Prostate gland (tissue), 2 donors: ENCODE measurements at places on chromosomes 13 and 19. TPM values are rescaled to one million over a fixed set of nuclear protein-coding genes. Genes with fewer than 3 reads are reported as not detected.

DNA sequence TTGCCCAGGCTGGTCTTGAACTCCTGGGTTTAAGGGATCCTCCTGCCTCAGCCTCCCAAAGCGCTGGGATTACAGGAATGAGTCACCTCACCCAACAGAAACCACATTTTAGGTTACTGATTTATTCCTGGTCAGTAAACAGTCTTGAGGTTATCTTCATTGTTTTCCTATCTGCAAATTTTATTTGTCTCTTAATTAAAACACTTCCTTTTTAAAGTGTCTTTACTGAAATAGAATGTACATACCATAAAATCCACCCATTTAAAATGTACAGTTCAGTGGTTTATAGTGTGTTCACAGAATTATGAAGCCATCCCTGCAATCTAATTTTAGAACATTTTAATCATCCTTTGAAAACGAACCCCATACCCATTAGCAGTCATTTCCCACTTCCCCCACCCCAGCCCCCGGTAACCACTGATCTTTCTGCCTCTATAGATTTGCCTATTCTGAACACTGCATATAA is 63.0 kb downstream of the MAP4K1 start:
- H3K36me3 ChIP-seq: no peaks in the 10 kb centered on the region
- no peak overlapping the region for H3K27ac ChIP-seq
- no peaks in the 10 kb centered on the region for H3K4me1 ChIP-seq
- H3K4me3 ChIP-seq: no peak overlapping the region

The ZNF93 gene
- 6.1 TPM for total RNA-seq

The IRGC gene
- total RNA-seq: 15.7 TPM

DNA sequence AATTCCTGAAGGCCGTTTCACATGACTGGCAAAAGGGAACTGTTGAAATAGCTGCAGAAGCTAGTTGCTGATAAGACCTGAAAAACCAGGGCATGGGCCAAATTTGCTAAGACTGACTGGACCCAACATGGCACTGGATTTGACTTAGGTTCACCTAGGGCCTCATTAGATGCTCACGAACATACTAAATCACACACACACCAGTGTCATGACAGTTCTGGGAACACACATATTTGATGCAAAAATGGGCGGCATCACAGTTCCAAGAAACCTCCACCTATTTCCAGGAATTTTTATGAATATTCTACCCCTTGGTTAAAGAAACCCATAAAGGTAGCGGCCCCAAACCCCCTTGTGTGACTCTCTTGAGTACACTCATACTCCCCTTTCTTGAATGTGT is 99.6 kb upstream of the OBI1 start:
- DNase-seq: no peak
- no peak overlapping the region for H3K27ac ChIP-seq
- H3K27me3 ChIP-seq: no peaks in the 10 kb centered on the region
- H3K36me3 ChIP-seq: no peaks in the 10 kb centered on the region
- no peaks in the 10 kb centered on the region for H3K4me1 ChIP-seq
- H3K4me3 ChIP-seq: no peak overlapping the region

DNA sequence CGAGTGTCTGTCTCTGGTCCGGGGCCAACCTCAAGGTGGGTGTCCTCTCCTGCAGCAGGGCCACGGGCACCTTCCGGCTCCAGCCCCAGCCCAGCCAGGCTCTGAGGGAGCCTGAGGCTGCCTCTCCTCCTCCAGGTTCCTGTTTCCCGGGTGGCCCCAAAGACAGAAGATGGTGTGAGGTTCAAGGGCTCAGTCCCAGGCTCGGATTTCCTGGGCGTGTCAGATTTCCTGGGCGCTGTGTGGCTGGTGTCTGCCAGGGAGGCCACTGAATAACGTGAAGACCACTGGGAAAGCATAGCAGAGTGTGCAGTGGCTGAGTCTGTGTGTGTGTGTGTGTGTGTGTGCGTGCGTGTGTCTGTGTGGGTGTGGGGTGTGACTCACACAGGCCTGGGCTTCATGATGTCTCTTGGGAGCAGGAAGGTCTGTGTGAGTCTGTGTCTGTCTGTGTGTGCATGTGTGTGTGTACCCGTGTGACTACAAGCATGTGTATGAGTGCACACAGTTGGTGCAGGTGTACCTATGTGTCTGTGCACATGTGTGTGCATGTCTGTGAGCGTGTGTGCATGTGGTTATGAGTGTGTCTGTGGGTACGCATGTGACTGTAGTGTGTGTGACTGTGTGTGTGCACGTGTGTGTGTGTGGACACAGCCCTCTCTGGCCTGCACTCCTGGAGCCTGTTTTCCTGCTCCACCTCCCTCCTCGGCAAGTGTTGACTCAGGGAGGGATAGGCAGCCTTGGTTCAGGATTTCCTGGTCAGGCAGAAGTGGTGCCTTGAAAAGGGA is 28.3 kb downstream of the CEBPA start:
- no peaks in the 10 kb centered on the region for H3K36me3 ChIP-seq
- peaks cover 9% of the 10 kb centered on the region for H3K4me1 ChIP-seq
- no peaks in the 10 kb centered on the region for H3K27me3 ChIP-seq
- no peak overlapping the region for H3K4me3 ChIP-seq

GRCh38 chr19:40717880-40718773 is 1.2 kb downstream of the ITPKC start:
- no peaks in the 10 kb centered on the region for H3K27me3 ChIP-seq
- peak; percentile 41 for DNase-seq
- peak overlapping the region; percentile 85 for H3K4me3 ChIP-seq
- H3K4me1 ChIP-seq: no peaks in the 10 kb centered on the region

- H3K27me3 ChIP-seq: no peaks in the 10 kb centered on the region
- no peak for DNase-seq
- H3K36me3 ChIP-seq: no peaks in the 10 kb centered on the region
- H3K4me3 ChIP-seq: no peak overlapping the region
- no peak overlapping the region for H3K27ac ChIP-seq
- no peaks in the 10 kb centered on the region for H3K4me1 ChIP-seq
Observed at GRCh38 chr13:83825676-83826075, 56.6 kb downstream of the SLITRK1 start.

DNA sequence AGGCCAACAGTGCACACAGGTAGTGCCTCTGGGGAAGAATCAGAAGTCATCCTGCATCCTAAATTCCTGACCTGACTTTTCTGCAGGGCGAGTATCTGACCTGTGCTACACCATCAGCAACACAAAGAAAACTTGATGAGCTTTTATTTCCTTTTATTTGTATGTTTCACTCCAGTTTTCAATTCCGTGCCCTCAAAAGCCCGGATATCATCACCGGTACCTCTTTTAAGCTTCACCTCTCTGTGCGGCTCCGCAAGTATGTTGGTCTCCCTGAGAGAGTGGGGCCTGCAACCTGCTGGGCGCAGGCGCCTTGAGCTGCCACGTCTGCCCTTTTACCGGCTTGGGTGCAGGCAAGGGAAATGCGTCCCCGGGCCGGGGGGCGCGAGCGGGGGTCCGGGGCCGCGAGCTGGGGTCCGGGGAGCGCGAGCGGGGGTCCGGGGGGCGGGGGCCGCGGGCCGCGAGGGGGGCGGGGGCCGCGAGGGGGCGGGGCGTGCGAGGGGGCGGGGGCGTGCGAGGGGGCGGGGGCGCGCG is 4.3 kb upstream of the DUXA start:
- no peaks in the 10 kb centered on the region for H3K36me3 ChIP-seq
- H3K4me1 ChIP-seq: no peaks in the 10 kb centered on the region
- H3K27ac ChIP-seq: peak overlapping the region; percentile 81
- peak overlapping the region; percentile 28 for H3K4me3 ChIP-seq
- H3K27me3 ChIP-seq: no peaks in the 10 kb centered on the region

The SMIM17 gene
- not detected for total RNA-seq

DNA sequence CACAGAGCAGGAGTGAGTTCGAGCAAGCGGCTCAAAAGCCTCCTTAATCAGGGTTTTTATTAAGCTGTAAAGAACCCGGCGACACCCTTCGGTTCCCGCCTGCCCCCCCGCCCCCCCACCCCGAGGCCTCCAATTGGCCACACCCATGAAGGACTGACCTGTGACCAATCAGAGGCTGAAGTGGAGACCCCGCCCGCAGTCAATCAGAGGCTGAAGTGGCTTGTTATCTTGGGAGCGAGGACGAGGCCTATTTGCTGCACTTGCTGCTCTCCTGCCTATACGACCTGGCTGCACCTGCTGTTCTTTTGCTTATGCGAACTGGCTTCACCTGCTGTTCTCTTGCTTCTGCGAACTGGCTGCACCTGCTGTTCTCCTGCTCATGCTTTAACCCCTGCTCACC is 844.9 kb downstream of the OLFM4 start:
- H3K27ac ChIP-seq: no peak overlapping the region
- H3K27me3 ChIP-seq: no peaks in the 10 kb centered on the region
- no peaks in the 10 kb centered on the region for H3K36me3 ChIP-seq
- H3K4me1 ChIP-seq: no peaks in the 10 kb centered on the region
- no peak overlapping the region for H3K4me3 ChIP-seq

The IZUMO4 gene
- 50.2 TPM for total RNA-seq

The GJB6 gene
- 0.28 TPM for total RNA-seq

DNA sequence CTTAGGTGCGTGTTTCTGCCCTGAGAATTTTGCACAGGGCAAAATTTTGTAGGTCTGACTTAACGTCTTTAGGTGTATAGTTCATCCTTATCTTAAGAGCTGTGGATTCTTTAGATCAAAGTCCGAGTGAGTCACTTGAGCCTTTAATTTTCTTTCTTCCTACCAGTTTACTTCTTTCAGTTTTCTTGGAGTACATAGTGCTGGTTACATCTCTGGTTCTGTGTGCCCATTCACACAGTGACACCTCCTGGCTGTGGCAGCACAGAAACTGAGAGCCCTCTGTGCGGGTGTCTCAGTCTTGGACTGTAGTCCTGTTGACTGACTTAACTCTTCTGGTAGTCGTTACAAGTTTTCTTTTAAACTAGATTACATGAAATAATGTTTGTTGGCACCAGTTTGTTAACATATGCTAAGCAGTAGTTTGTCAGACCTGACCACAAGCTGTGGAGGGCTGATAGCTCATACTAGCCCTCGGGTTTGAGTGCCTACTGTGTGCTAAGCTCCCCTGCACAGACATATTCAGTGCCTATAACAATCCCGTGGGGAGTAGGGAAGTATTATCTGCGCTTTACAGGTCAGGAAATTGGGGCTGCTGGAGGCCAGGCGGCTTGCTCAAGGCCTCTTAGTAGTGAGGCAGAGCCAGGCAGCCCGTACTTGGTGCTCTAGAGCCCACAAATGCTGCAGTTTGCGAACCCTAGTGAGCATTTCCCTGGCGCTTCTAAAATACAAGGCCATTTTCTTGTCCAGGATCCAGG is 1.6 kb downstream of the GATAD2A start:
- no peaks in the 10 kb centered on the region for H3K27me3 ChIP-seq
- peak overlapping the region; percentile 87 for H3K4me3 ChIP-seq
- DNase-seq: peak; percentile 46
- peak overlapping the region; percentile 65 for H3K27ac ChIP-seq
- H3K36me3 ChIP-seq: no peaks in the 10 kb centered on the region
- peaks cover 5% of the 10 kb centered on the region for H3K4me1 ChIP-seq

- no peak for DNase-seq
- H3K4me3 ChIP-seq: no peak overlapping the region
- no peaks in the 10 kb centered on the region for H3K4me1 ChIP-seq
- no peaks in the 10 kb centered on the region for H3K27me3 ChIP-seq
- no peaks in the 10 kb centered on the region for H3K36me3 ChIP-seq
Observed at GRCh38 chr13:40505196-40505595, 161.2 kb downstream of the FOXO1 start.

The CGB7 gene
- 2.0 TPM for total RNA-seq

- no peak for DNase-seq
- H3K4me3 ChIP-seq: peak overlapping the region; percentile 88
- no peaks in the 10 kb centered on the region for H3K36me3 ChIP-seq
- no peaks in the 10 kb centered on the region for H3K4me1 ChIP-seq
Observed at GRCh38 chr13:77325371-77325980, 1.4 kb downstream of the MYCBP2 start.

The ARHGAP33 gene
- 38.1 TPM for total RNA-seq

GRCh38 chr13:45828256-45828968 is 23.1 kb downstream of the SIAH3 start:
- no peaks in the 10 kb centered on the region for H3K27me3 ChIP-seq
- no peaks in the 10 kb centered on the region for H3K4me1 ChIP-seq
- no peak for DNase-seq
- H3K4me3 ChIP-seq: no peak overlapping the region
- H3K36me3 ChIP-seq: no peaks in the 10 kb centered on the region

DNA sequence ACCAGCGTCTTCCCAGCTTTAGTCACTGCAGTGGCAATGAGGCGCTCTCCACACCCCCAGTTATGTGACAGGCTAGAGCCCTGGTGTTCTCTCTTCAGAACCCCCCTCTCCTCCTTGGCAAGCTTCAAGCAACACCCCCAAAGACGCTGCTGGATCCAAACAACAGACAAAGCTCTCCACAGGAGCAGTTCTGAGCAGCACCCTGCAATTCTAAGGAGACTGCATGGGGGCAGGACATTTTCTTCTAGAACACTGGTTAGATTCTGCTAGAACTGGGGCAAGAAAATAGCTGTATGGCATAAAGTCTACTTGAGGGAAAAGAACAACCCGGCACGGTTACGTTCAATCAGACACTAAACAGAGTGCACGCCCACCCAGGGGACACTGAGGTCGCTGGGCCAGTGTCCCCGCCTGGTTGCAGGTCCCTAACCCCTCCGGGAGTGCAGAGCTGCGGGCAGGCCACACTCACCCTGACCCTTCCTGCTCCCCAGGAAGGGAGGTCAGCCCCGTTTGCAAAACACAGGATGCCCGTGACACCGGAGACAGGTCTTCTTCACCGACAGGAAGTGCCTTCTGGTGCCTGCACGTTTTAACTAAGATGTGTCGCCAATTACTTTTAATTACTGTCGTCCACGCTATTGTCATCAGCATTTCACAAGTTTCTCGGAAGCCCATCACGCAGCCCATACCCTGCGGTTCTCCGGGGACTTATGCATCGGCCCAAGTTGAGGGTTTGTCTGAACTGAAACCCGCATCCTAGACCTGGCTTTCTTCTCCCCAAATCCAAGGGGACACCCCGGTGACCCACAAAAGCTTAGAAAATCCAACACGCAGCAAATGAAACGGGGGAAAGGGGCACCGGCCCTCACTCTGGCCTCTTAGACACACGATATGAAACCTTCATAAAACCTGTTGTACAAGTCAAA is 943 bp downstream of the GJB6 start:
- H3K4me1 ChIP-seq: no peaks in the 10 kb centered on the region
- H3K4me3 ChIP-seq: peak overlapping the region; percentile 30
- H3K27ac ChIP-seq: no peak overlapping the region
- H3K27me3 ChIP-seq: peaks cover 12% of the 10 kb centered on the region
- DNase-seq: no peak

The HCN2 gene
- 0.14 TPM for total RNA-seq

DNA sequence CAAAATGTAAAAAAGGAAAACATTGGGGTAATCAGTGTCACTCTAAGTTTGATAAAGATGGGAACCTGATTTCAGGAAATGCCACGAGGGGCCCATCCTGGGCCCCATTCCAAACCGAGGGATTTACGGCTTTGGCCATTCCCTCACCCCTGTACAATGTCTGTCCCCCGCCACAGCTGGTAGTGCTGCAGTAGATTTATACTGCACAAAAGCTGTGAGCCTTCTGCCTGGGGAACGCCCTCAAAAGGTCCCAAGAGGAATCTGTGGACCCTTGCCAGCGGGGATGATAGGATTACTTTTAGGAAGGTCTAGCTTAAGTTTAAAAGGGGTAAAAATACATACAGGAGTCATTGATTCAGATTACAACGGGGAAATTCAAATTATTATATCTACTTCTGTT is 173.4 kb upstream of the SGCG start:
- no peak overlapping the region for H3K27ac ChIP-seq
- no peak for DNase-seq
- no peaks in the 10 kb centered on the region for H3K36me3 ChIP-seq
- H3K4me1 ChIP-seq: no peaks in the 10 kb centered on the region
